Fibroblast of the aortic adventitia (primary cell): ENCODE measurements at places on chromosomes 2 and 18. TPM values are rescaled to one million over a fixed set of nuclear protein-coding genes. Genes with fewer than 3 reads are reported as not detected.

The RNU2-63P gene
- total RNA-seq: not detected in 2 replicates

The MC5R gene
- total RNA-seq: not detected in 2 replicates

The UBXN4 gene
- 55.1 and 81.8 TPM in 2 replicates for total RNA-seq

The FAM98A gene
- total RNA-seq: 41.8 and 58.7 TPM in 2 replicates

The GATA6 gene
- 22.5 and 34.0 TPM in 2 replicates for total RNA-seq

The FAP gene
- total RNA-seq: 150 and 228 TPM in 2 replicates

The SKOR2 gene
- total RNA-seq: not detected in 2 replicates

The C2orf92 gene
- 1.9 and 2.0 TPM in 2 replicates for total RNA-seq

The G6PC2 gene
- total RNA-seq: not detected in 2 replicates

- DNase-seq: no peak
These were observed 136.2 kb downstream of the RGPD3 start for GRCh38 chr2:106332054-106332453.

- no peak for DNase-seq
These were observed 186.4 kb upstream of the FAM98A start for GRCh38 chr2:33785201-33786106.

DNA sequence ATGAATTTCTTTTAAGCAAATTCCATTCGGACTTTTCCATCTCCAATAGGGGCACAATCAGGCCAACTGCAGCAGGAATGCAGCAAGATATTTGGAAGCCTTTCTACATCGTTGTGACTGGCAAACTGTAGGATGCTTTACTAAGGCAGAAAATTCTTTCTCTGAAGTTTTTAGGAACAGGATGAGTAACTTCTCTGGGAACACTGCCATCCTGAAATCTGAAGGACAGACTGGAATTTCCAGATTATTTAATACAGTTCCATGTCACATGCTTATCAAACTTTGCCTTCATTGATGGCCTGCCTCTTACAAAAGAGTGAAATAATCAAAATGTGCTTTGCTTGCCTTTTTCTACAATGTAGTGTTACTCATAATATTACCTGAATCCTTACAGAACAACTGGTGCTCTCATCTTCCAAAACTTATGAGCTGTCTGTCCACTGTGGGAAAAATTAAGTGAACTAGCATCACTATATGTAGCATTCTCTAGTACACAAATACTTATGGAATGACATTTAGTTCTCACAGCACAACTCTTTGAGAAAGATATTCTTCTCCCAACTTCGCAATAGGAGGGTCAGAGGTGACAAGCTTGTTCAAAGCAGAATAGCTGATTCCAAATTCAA is 32.0 kb upstream of the MAP2 start:
- DNase-seq: peak; percentile 77

DNA sequence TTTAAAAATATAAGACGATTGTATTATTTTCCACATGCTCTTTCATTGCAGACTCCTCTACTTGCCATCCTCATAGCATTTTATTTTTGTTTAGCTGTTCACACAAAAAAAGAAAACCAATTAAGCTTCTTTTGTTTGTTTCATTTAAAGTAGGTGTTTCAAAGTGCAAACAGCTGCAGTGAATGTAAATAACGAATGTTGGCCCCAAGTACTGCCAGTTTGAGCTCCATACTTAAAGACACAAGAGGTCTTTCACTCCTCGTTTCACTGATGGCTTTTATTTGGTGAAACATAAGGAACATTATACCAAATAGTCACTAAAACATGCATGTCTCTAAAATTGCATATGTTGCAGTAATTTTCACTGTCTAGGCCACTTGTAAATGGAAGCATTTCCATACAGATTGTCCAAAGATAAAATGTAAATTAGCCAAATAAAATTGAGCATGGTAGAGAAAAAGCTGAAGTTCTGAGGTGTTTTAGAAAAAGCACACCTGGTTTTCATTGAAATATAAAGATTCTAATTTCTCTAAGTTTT is 253.4 kb downstream of the TMX3 start:
- no peak for DNase-seq
